Brain (organoid and tissue), 16 donors: ENCODE measurements at places on chromosomes 16 and 17.

DNA sequence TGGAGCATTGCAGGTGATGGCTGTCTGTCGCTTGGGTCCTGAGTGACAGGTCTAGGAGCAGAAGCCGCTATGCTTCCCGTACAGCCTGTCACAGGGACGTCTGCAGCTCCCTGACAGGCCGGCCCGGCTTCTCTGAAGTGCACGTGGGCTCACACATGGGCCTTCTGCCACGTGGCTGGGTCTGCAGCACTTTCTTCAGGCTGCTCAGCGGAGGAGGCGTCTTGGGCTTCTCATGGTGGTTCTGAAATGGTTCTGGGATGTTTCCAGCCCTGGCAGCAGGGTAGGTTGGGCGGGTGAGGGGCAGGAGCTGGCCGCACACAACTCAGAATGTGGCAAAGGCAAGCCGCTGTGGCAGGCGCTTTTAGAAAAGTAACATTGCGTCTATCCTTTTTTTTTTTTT is 80.3 kb upstream of the ZNF750 start:
- DNase-seq, result no peak

- DNase-seq, result no peak
Measured at GRCh38 chr17:49496867-49497147, 1.7 kb downstream of the NGFR start.

DNA sequence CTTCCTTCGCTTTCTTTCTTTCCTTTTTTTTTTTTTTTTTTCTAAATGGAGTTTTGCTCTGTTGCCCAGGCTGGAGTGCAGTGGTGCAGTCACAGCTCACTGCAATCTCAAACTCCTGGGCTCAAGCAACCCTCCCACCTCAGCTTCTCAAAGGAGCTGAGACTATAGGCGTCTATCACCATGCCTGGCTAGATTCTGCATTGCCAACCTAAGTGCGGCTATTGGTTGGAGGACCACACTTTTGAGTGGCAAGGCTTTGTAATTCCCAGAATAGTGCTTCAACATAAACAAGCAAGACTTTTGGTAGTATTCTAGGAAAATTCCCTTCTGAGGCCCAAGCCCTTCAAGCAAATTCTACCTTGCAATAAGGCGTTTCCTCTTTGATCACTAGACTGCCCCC is 107.8 kb downstream of the YPEL2 start:
- no peak for DNase-seq

GRCh38 chr17:36894925-36895324 is 42.4 kb upstream of the LHX1 start:
- no peak for DNase-seq

DNA sequence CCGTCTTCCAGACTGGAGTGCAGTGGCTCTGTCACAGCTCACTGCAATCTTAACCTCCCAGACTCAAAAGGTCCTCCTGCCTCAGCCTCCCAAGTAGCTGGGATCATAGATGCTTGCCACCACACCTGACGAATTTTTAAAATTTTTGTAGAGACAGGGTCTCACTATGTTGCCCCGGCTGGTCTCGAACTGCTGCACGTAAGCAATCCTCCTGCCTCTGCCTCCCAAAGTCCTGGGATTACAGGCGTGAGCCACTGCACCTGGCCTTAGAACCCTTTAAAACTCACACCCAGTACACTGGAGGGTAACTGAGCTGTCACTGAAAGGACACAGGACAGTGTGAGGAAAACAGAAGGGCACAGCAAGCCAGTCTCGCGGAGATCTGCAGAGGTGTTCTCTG is 97.6 kb upstream of the NOL11 start:
- DNase-seq, result no peak

- DNase-seq, result no peak
Measured at GRCh38 chr16:67571464-67571863, 9.1 kb downstream of the CTCF start.

DNA sequence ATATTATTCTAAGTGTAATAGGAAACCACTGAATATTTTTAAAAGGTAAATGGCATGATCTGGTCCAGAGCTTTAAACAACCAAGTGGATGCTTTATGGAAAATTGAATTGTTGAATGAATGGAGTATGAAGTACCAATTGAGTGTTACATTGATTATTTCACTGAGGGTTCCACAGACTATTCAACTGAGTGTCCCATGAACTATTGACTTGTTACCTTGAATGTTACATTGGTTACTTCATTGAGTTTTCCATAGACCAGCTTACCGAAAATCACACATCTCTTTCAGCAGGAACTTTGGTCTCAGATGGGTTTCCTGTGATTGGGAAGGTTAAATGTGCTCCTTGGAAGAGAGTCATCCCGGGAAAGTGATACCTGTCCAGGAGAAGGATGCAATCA is 56.8 kb downstream of the TMEM114 start:
- no peak for DNase-seq

DNA sequence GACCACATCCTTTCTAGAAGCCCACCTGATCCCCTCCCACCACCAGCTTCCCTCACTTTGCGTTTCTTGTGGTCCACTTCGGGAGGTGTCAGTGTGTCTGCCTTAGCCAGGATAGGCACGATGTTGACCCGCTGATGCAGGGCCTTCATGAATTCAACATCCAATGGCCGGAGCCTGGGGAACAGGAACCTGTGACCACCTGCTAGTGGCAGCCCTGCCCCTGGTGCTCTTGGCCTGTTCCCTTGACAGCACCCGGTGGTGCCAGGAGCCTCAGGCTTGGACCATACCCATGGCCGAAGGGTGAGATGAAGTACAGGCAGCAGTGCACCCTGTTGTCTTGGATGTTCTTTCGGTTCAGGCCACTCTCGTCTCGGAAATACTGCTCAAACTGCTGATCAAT is 7.2 kb upstream of the MTMR4 start:
- no peak for DNase-seq

- no peak for DNase-seq
Measured at GRCh38 chr17:9932491-9932890, 27.4 kb upstream of the RCVRN start.

GRCh38 chr17:39724731-39725130 is 5.6 kb downstream of the MIEN1 start:
- DNase-seq, result no peak

- DNase-seq, result no peak
Measured at GRCh38 chr17:35668802-35669201, 62.6 kb upstream of the RASL10B start.

- no peak for DNase-seq
Measured at GRCh38 chr16:55843105-55843395, 10.2 kb upstream of the CES1 start.

- DNase-seq, result no peak
Measured at GRCh38 chr17:34163123-34163522, 92.0 kb upstream of the CCL2 start.

GRCh38 chr16:58507963-58508670 is 7.2 kb upstream of the SETD6 start:
- no peak for DNase-seq

- no peak for DNase-seq
Measured at GRCh38 chr17:69909389-69909788, 165.6 kb upstream of the KCNJ16 start.

DNA sequence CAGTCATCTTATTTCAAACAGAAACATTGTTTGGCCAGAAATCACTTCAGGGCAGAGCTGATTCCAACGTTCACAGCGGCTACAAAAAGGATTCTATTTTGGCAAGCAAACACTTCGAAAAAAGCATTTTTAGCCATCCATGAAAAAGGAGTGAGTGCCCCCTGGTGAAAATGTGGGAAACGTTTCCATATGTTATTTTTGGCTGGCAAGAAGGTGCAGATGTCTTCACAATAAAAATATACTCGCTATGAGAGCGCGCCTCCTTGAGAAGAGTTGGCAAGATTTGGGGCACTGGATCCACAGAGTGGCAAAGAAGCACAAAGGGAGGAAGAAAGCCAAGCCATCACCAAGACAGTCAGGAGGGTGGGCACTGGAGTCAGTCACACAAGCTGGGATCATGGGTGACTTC is 191.1 kb downstream of the CHD9NB start:
- DNase-seq, result peak; percentile 87

- no peak for DNase-seq
Measured at GRCh38 chr16:80825365-80825758, 21.0 kb upstream of the CDYL2 start.

DNA sequence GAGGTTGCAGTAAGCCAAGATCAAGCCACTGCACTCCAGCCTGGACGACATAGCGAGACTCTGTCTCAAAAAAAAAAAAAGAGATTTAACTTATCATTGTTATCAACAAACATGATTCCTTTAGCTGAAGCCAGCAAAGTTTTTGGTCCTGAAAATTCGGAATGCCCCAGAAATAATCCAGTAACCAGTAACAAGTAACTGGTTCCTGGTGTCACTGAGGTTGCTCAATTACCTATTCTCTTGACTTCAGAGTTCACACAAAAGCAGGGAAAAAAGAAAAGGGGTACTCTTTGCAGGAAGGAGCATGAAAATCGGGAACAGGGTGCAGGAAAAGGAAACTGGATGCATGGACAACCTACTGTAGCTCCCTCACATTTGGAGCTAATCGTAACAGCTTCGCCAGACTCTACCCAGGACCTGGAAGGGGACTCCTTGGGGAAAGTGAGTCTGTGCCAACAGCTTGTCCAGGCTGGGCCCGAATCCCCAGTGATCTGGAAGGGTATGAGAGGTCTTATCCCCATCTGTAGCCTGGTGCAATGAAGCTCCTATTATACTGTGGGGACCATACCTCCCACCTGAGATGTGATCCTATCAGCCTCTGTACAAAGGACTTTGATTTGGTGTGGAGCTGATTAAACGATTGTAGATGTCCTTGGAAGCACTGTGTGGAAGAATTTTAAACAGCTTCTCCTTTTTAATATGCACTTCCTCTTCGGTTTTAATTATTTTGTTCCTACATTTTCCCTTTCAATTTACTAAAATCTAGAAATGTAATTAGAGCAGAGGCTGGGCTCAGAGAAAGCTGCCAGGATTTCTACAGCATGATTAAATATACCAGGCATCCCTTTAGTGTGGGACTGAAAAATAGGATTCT is 3.4 kb upstream of the SPOP start:
- DNase-seq, result peak; percentile 37

DNA sequence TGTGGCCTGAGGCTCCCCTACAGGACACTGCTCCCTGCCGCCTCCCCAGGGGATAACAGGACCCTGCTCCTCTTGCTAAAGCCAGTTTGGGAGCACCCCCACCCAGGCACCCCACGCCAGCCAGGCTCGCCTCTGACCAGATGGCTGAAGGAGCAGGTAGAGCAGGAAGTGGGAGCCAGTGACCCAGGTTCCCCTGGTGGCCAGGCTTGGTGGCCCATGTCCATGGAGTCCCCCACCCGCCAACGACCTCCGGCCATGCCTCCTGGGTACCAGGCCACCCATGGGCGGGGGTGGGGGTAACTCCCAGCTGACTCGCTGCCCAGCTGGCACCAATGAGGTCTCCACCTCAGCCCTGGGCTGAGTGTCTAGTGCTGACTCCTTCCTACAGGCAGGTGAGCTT is 10.0 kb downstream of the BCAR1 start:
- DNase-seq, result no peak

GRCh38 chr16:81515281-81515680 is 70.7 kb downstream of the CMIP start:
- DNase-seq, result peak; percentile 75

DNA sequence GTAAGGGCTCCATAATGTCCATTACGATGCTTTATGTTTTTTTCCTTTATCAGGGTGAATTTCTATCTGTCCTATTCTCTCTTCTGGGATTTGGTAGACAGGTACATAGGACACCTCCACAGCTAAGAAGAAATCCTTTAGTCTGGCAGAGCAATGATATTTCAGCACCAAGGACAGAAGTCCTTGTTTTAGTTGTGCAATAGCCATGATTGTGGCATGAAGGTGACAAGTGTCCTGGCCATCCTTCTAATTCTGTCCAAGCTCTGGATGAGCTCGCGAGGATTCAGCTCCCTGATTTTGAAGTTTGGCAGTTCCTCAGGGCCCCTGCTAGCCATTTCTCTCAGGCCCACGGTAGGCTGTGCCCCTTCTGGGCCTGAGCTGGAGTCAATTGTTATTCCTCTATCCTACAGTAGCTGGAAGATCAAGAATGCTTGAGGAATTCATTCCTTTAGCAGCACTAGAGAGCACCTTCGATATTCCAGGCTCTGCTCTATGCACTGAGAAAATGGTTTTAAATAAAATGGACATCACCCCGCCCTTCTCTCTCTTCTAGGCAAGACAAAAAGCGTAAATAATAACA is 320.8 kb downstream of the XYLT1 start:
- no peak for DNase-seq

DNA sequence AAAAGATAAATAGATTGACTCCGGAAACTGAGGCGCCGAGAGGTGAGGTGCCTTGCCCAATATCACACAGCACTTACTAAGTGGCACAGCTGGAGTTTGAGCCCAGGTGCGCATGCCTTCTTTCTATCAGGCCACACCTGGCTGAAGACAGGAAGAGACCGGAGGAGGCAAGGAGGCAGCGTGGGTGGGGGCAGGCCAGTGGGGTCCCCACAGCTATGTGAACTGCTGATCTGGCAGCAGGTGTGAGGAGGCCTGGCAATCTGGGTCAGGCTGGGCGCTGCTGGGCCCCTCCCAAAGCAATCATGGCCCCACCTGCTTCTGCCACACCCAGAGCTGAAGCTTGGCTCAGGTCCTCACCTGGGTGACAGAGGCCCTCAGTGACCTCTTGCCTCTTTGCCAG is 1.9 kb upstream of the GDPD3 start:
- DNase-seq, result no peak

GRCh38 chr17:10205549-10206185 is 7.3 kb upstream of the GAS7 start:
- no peak for DNase-seq

DNA sequence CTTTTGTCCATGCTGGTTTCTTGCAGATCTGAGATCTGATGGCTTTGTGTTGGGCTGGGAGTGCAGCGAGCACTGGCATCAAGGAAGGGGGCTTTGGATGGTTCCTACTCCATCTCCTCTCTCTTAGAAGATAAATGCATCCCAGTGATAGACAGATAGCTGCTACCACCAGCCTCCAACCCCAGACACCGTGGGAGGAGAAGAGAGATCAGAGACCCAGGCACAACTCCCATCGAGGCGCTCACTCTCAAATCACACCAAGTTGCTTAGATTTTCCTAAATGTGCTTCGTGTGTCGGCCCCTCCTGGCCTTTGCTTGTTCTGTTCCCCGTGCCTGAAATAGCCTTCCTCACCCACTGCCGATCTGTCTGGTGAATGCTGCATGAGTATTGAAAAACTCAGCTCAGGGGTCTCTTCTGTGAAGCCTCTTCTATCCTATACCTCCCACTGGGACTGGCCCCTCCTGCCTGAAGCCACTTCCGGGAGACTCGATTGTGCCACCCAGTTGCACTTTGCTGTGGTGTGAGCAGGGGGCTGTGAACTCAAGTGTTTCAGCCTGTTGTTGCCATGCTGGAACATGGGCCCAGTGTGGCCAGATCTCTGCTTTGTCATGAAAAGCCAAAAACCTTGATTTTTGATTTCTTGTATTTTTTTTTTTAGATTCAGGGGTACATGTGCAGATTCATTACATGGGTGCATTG is 242.7 kb downstream of the GSG1L start:
- no peak for DNase-seq

DNA sequence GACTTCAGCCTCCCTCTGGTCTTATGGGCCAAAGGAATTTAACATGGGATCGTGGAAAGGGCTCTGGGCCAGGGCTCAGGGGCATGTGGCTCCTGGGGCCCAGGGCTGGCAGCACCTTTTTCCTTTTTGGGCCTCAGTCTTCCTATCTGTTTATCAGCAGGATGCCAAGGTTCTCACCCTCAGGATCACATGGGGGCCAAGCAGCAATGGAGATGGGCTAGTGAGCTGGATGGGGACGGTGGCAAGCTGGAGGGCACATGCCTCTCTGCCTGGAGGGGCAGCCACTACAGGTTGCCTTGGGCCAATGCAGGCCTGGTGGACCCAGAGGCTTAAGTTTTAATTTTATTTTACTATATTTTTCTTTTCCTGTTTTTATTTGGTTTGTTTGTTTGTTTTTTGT is 95.4 kb downstream of the CYLD start:
- DNase-seq, result no peak

GRCh38 chr17:15472891-15473290 is 5.5 kb upstream of the CDRT4 start:
- no peak for DNase-seq
